ENCODE measurements at places on chromosomes 3 and 15.
A peak's percentile ranks its signal among the peaks of the same experiment; 100 is the strongest.

GRCh38 chr3:177689077-177689476, 491.8 kb upstream of the TBL1XR1 start:
- DNase-seq = no peak

- no peak for DNase-seq
Observed at GRCh38 chr3:40588406-40588805, 63.6 kb downstream of the ZNF621 start.

DNA sequence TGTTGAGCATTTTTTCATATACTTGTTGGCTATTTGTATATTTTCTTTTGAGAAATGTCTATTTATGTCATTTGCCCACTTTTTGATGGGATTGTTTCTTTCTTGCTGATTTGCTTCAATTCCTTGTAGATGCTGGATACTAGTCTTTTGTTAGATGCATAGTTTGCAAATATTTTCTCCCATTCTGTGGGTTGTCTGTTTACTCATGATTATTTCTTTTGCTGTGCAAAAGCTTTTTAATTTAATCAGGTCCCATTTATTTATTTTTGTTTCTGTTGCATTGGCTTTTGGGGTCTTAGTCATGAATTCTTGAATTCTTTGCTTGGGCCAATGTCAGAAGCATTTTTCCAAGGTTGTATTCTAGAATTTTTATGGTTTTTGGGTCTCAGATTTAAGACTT, 251.7 kb downstream of the WNT5A start:
- no peak for DNase-seq

DNA sequence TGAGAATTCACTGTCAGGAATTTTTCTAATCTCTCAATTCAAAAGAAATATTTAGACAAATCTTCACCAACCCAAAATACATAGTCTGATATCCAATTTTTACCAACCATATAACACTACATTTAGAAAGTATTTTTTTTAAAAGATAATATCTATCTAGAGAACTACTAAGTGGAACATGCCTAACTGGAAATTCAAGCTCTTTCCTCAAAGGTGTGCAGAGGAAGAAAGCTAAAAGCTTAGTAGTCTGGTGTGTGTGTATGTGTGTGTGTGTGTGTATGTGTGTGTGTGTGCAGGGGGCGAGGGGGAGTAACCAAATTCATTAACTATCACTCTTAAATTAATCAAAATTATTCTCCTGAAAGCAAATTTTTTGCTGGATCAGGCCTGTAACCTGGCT, 797.3 kb downstream of the NAALADL2 start:
- DNase-seq = no peak

DNA sequence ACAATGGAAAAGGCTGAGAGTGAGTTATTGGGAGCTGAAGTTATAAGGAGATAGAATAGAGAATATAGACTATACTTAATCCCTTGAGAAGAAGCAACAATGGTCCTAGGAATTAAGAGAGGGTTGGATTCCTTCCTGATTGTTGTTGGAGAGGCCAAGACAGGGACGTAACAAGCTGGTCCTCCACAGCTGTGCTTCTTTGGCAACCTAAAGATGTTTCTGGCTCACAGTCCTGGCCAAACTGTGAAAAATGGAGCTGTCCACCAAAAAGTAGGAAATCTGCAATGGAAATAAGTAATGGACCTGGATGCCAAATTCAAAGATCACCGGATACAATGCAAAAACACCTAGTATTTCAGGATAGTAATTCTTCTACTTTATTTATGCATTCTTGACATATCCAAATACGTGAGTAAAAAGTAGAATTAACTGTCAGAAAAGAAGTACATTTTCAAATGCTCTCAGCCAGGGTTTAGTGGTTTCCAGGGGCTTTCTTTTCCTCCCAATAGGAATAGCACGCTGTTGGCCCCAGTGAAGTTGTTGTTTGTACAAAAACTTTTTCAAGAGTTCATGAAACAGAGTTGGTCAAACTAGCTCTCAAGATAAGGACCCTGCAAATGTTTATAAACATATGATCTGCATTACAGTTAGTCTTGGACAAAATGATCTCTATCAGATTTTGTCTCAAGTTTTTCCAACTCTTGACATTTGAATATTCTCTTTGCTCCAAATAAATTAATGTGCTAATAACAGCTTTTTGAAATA, 28.3 kb downstream of the CERS3 start:
- DNase-seq = no peak

DNA sequence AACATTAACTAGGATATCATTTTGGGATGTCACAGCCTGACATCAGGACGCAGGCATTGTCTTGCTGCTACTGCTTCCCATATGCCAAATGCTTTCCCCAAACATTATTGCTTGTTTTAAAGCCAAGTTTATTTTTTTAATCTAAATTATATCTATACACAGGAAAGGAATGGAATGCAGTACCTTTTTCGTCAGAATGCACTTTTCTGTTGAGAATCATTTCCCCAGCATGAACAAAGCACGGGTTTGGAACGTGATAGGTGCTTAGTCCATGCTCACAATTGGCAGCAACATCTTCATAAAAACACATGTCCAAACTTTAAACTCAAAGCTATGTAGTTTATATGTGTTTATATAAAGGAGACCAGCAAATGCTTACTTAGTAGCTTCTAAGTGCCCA, 26.1 kb downstream of the PXK start:
- DNase-seq = no peak

DNA sequence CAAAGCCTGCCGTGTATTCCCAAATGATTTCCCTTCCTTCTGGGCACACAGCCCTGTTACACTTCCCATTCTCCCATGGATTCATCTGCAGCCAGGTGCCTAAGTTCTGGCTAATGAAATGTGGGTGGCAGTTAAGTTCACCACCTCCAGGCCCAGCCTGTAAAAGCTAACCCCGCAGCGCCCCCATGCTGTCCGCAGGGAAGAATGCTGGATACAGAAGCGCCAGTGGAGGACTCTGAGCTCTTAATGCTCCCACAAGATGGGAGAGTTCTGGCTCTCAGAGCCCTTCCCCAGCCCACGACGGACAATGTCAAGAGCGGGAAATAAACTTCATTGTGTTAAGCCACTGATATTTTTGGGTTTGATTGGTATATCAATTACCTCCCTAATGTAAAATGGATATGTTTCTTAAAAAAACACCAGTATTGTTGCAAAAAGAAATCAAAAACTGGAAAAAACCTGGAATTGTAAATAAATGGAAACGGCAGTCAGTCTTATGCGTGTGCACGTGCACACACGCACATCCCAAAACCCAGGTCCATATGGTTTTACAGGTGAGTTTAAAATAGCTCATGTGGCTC, 37.7 kb upstream of the FGD5 start:
- DNase-seq = peak; percentile 75

DNA sequence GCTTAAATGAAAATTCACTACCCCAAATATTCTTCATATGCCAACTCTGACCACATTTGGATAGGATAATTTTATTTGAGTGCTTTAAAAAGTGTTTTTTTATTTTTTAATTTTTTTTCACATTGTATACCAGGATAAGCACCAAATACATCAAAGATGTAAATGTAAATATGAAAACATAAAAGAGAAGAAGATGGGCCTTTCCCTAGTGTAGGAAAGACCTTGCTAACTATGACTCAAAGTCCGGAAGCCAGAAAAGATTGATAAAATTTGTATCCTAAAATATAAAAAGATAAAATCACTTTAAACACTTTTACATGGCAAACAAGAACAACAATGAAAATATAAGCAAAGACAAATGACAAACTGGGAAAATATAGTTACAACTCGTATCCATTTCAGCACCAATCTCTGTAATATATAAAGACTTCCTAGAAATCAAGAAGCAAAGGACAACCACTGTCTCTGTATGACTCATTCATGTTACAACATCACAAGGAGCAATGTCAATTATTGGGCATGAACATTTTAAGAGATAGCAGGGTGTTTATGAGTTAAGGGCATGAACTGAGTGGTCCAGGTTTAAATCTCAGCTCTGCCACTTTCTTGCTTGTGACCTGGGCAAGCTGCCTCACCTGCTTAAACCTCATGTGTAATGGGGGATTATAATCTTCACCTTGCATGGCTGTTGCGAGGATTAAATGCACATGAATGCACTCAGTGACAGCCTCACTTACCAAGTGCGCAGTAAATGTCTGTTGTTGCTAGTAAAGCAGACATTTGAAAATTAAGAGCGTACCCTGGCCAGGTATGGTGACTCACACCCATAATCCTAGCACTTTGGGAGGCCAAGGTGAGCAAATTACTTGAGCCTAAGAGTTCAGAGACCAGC, 25.3 kb upstream of the ARHGEF3 start:
- no peak for DNase-seq

- no peak for DNase-seq
Observed at GRCh38 chr15:42139596-42139995, 16.8 kb downstream of the PLA2G4F start.

GRCh38 chr3:182508919-182509711, 284.2 kb upstream of the ATP11B start:
- DNase-seq = no peak

DNA sequence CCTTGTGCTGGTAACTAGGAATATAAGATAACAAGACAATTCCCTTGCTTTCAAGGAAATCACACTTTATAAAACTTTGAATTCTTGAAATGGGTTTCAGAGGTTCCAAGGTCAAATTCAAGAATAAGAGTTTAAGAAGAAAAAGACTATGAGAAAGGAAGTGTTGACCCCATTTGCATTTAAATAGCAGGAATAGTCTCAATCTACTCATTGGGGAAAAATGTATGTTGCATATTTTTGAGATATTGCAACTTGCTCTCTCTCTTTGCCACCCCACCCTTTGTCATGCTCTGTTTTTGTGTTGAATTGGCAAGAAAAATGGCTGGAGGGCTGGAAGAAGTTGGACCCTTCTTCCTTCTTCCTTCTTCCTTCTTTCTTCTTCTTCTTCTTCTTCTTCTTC, 699.2 kb downstream of the TUSC7 start:
- no peak for DNase-seq

DNA sequence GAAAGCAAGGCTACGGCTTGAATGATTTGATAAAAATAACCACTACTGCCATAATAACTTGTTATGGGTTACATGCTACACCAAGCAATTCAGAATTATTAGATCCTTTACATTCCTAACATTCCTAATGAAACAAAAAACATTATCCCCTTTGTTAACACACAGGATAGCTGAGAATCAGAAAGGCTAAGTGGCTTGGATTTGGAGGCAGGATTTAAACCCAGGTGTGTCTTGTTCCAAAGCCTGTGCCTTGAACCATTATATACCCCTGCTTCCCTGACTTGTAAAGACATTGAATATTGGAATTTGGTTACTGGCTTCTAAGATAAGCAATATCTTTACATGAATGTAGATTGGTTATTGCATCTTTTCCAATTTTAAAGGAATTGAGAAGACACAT, 417.1 kb upstream of the GOLIM4 start:
- no peak for DNase-seq

DNA sequence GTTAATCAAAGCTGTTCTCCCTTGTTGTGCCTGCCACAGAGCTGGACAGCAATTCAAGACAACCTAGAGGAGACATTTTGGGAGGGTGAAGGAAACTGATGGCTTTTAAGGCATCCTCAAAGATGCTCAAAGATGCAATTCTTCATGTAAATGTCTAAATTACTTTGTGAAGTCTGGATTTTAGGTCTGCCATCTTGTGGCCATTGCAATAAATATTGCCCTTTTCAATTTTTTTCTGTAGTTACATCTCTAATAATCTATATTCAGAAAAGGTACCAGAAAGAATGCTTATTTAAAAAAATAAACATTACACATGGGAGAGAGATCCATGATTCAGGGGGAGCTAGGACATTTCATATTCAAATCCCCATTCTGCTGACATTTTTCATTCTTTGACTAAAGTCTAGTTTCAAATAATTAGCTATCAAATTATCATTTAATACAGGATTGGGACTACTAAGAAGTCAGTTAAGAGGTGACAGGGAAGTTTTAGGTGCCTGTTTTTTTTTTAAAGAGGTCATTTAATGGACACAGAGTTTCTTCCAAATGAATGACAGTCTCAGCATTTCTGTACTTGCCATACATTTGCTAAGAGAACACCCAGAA, 259.8 kb upstream of the WNT5A start:
- no peak for DNase-seq

GRCh38 chr15:49239105-49239504, 69.1 kb downstream of the GALK2 start:
- no peak for DNase-seq

DNA sequence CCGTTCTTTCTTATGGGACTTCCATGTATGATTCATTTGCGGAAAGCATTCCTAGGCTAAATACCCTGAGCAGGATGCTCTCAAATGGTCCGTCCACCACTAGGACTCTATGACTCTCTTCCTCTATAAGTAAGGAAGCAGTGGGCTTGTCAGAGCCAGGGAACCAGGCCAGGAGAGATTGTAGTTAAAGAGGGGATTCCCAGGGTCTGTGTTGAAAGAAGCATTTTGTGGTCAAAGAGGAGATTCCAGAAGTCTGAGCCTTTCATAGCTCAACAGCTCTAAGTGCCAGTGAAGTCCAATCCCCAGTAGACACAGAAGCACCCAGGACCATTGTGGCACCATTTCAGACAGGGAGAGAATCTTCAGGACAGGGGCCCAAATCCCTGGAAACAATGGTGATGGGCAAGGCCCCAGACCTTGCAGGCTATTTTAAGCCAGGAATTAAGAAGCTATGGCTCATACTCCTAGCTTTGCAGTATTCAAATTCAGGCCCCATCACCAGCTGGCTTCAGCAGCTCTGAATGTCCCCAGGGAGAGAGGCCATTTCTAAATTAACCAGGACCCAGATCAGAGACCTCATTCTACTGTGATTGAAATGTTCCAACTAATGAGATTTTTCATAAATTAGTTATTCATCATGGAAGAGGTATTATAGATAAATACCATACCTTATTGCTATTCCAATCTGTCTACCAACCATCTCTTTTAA, 81.7 kb downstream of the CD47 start:
- DNase-seq = no peak

DNA sequence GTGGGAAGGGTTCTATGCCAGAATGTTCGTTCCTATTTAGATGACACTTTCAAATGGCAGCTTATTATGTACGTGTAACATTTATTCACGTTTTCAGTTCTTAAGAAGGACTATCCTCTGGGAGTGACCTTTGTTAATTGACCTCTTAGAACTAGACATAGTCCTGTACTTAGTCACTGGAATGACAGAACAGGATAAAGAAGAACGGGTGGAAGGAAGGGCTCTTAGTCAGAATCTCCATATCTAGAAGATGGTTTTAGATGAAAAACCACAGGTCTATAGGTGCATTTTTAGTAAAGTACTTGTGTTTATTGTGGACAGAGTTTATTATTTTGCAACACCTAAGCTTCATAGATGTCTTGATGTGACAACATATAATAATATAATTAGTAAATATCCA, 6.5 kb downstream of the METTL6 start:
- no peak for DNase-seq

All from left ventricle myocardium superior (tissue), 1 donor.